ENCODE measurements at places on chromosomes 4 and X.

- DNase-seq = no peak
Observed at GRCh38 chr4:176879380-176880116, 86.8 kb upstream of the VEGFC start.

DNA sequence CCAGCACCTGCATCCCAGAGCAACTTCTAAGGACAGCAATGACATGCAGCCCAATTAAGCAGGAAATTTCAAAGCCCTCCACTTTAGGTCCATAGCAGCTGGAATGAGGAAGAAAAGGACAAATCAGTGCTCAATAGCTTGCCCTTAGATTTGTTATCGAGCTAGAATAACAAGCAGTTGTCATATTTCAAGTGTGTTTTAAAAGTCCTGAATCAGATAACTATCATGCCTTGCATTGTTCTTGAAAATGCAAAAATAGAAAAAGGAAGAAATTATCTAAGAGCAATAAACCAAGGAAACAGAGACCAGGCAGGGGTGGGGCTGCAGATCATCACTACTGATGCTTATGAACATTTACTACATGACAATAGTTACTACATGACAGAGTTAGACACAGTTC is 43.9 kb upstream of the KLF3 start:
- DNase-seq = no peak

DNA sequence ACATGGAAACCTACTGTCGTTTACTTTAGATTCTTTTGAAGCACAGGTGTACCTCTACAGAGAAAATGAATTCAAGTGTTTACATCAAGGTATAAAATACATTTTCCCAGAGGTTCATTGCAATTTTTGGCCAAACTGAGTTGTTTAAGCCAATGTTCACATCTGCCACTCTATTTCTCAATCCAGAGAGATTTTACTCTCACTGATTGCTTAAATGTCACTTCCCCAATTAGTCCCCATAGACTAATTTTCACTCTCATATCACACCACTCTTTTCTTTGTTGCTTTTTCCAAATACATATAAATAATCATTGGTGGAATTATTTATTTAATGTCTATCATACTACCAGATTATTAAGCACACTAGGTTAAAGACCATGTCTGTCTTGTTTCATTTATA is 271.8 kb downstream of the PPP3CA start:
- no peak for DNase-seq

GRCh38 chr4:143199503-143199902 is 14.8 kb downstream of the USP38 start:
- DNase-seq = no peak

DNA sequence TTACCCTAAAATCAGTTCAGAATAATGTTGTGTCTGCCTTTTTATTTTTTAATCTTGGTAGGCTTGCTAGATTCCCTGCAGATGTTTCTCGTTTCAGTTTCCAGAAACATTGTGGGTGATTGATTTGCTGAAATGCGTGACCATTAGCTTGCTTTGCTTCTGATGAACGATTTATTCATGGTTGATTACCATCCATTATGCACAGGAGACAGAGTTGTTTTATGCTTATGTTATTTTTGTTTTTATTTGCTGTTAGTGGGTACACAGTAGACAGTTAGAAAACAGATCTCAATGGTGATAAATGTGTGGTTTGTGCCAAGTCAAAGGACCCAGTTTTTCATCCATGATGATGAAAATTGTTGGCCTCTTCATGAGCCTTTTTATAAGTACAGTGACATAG is 455.6 kb upstream of the BOD1L1 start:
- DNase-seq = no peak

DNA sequence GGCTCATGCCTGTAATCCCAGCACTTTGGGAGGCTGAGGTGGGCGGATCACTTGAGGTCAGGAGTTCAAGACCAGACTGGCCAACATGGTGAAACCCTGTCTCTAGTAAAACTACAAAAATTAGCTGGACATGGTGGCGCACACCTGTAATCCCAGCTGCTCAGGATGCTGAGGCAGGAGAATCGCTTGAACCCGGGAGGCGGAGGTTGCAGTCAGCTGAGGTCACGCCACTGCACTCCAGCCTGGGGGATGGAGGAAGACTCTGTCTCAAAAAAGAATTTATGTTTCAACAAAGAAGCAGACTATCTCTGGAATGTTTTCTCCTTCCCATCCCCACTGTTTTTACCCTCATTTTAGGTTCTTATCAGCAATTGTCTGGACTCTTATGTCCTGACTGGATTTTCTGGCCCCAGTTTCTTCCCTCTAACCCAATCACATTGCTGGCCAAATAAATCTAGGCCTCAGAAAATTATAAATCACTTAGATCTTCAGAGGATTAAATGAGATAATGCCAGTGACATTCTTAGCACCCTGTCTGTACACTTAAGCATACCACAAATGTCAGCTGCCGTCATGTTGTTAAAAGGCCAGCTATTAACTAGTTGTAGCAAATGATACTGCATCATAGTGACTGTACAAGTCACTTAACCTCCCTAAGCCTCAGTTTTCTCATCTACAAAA is 44.9 kb upstream of the PRSS48 start:
- no peak for DNase-seq

DNA sequence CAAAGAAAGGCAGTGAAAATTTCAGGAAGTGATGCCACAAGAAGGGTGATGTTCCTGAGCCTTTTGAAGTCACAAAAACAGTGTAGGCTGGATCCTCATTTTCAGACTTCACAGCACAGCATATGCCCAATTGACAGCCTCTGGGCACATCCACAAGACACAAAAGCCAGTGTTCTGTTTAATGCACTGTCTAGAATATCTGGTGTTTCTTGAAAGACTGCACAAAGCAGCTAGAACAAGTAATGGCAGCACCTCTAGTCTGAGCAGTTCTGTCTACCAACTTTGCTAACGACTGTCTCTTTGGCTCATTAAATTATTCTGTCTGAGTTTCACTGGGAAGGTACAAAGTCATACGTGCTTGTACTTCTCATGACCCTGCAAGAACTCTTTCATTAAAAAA is 417.1 kb upstream of the GALNT7 start:
- no peak for DNase-seq

DNA sequence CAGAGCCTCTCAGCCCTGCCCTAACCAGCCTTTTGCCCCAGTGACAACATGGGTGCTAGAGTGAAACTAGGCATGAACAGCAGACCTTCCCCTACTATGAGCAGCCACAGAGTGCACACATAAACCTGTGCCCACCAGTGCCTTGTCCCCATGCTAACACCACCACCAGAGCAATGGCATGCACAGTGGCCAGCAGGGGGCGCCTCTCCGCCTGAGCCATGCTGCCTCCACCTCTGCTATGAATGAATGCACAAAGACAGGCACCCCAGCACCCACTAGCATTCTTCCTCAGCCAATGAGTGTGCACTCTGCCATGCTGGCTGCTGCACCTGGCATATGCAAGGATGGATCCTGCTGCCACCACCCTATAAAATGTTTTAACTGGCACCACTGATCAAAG is 286.9 kb upstream of the FGF16 start:
- no peak for DNase-seq

GRCh38 chr4:137980641-137981040 is 261.5 kb downstream of the SLC7A11 start:
- no peak for DNase-seq

DNA sequence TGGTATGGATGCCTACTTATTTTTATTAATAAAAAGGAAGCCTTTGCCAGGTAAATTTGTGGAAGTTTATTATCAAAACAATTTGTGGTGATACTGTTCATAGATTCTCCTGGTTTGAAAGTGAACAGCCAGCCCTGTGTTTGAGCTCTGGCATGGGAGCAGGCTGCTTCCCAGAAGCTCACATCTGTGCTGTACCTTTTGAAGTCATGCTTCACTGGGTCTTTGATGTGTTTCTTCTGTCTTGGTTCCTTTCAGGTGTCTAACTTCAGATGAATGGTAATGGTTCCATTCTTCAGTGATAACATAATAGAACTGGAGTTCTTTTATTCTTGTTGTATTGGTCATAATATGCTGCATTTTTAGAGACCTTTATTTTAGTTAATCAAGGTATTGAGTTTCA is 85.5 kb downstream of the BMPR1B start:
- no peak for DNase-seq

DNA sequence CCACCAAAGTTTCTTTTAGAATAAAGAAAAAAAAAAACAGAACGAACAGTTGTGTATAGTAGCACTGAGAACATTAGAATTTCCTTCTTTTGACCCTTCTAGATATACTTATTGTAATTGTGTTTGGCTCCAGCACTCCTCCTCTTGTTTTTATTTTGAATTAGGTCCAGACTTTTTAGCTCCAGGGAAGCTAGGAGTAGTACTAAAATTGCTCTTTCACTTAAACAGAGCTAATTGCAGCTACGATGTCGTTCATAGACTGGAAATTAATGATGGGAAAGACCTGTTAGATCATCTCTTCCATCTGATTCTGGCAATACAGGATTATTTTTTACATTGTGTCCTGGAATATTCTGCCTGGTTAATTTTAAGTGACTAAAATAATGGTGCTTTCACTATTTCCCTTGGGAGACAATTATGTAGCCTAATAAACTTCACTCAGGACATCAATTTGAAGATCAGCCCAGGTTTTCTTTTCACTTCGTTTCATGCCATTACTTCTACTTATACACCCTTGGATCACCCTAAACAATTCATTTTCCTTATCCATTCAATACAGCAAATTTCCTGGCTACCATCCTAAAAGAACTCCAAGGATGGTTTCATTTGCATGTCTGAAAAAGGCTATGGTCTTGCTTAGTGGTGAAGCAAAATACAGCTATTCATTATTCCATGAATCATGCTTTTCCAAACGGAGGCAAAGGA is 480.8 kb upstream of the TECRL start:
- no peak for DNase-seq

GRCh38 chrX:54386314-54386713 is 28.5 kb upstream of the WNK3 start:
- DNase-seq = no peak

- DNase-seq = no peak
Observed at GRCh38 chr4:92381616-92382015, 77.8 kb downstream of the GRID2 start.

DNA sequence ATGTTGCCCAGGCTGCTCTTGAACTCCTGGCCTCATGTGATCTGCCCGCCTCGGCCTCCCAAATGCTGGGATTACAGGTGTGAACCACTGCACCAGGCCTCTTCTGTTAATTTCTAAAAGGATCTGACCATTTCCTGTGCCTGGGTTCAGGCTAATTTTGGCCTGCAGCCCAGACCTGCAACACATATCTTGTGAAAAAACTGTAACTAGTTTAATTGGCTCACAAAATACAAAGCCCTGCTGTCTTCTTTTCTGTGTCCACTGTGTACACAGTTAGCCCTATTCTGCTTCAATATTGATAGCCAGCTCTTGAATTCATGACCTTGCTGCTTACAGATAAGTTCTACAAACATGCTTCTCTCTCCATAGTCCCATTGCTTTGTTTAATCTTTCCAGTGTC is 753.5 kb downstream of the PDHA2 start:
- no peak for DNase-seq

DNA sequence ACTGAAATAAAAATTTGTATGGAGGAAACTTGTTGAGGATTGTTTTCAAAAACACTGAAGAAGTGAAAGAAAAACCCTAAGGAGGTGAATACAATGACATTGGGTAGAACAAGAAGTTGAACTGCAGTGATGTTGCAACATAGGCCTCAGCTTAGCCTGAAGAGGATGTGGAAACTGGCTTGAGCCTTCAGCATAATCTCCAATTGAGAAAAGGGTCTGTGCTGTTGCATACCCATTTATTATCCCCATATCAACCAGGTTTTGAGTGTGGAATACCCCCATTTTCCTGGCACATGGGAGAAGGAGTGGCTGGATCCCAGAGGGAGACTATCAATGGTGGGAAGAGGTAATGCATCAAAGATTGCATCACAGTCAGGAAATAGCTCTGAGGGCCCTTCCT is 695.0 kb upstream of the HS3ST1 start:
- no peak for DNase-seq

- no peak for DNase-seq
Observed at GRCh38 chr4:38837849-38838248, 18.8 kb downstream of the TLR6 start.

DNA sequence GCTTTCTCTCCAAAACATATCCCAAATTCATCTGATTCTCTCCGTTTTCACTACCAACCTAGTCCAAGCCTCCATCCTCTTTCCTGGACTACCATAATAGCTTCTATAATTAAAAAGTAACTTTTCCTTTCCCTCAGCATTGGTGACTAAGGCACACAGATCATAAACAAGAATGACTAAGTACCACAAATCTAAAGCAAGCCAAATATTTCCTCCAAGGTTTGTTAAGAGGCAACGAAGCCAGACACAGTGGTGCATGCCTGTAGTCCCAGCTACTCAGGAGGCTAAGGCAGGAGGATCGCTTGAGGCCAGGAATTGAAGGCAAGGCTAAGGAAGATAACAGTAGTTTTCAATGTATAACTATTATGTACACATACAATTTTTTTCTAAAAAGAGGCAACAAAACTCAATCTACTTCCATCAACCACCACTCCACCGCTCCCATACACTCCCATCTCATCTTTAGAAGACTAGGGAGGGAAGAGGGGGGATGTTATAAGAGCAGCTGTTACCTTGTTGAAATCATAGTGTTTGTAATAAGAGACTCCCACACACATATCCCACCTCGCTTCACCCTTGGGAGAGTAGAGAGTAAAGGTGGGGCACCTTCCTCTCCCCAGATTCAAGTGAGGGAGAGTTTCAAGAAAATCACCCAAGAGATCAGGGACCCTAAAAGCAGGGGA is 4.2 kb upstream of the JCHAIN start:
- no peak for DNase-seq

DNA sequence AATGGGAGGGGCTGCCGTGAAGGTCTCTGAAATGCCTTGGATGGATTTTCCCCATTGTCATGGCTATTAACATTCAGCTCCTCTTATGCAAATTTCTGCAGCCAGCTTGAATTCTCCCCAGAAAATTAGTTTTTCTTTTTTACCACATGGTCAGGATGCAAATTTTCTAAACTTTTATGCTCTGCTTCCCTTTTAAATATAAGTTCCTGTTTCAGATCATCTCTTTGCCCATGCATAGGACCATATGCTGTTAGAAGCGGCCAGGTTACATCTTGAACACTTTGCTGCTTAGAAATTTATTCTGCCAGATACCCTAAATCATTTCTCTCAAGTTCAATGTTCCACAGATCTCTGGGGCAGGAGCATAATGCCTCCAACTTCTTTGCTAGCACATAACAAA is 13.8 kb upstream of the CLDN34 start:
- no peak for DNase-seq

GRCh38 chr4:17323554-17324385 is 188.1 kb downstream of the QDPR start:
- no peak for DNase-seq

- no peak for DNase-seq
Observed at GRCh38 chr4:106708464-106708816, 327.7 kb downstream of the DKK2 start.

GRCh38 chr4:183763990-183764754 is 105.1 kb downstream of the TRAPPC11 start:
- DNase-seq = no peak

DNA sequence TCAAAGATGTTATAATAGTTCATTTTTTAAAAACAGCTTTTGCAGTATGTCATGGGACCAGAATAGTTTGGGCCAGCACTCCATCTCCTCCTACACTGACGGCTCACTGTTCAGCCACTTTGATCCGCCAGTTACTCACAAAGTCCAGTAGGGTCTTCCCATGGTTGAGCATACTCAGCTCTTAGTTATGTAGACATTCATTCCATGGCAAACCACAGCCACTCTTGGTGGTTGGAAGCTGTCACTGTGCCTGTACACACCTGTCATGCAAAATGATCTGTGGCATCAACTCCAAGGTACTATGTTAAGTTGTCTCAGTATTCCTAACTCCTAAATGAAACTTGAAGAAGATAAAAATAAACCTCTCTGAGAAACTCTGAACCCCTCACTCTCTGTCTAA is 127.2 kb downstream of the NR3C2 start:
- DNase-seq = no peak

GRCh38 chr4:152138451-152138850 is 377.6 kb upstream of the GATB start:
- no peak for DNase-seq

All from omental fat pad (tissue), 4 donors.